ENCODE measurements at places on chromosomes 4 and X.

- DNase-seq: peak; percentile 47
Observed at GRCh38 chr4:182093431-182093831, 149.8 kb upstream of the TENM3 start.

DNA sequence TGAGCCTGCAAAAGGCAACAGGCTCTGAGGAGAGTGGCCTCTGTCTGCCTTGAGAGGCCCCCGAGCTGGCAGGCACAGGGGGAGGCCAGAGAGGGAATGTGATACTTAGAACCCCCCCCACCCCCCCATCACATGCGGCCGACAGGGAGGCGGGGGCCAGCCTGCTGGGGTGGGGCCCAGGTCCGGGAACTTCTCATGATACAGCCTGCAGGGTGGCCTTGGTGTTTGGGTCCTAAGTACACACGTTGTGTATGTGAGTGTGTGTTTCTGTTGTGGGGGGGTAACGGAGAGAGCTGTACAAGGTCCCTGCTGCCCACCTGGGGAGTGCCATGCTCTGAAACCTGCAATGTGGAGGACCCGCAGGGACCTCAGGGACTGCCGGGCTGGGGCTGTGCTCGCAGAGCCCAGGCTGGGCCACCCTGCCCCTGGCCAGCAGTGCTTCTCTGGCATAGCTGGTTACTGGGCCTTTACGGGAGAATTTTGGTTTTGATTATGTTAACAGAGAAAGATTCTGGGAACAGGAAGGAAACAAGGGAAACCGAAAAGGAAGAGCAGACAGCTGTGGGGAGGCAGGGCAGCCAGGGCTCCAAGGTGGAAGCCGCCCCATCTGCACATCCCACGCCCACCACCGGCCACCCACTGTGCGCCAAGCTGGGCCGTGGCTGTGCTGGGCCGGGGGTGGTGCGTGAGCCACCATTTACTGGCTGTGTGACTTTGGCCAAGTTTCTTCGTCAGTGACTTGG lies 19.9 kb downstream of the SH3BP2 start:
- no peak for DNase-seq

DNA sequence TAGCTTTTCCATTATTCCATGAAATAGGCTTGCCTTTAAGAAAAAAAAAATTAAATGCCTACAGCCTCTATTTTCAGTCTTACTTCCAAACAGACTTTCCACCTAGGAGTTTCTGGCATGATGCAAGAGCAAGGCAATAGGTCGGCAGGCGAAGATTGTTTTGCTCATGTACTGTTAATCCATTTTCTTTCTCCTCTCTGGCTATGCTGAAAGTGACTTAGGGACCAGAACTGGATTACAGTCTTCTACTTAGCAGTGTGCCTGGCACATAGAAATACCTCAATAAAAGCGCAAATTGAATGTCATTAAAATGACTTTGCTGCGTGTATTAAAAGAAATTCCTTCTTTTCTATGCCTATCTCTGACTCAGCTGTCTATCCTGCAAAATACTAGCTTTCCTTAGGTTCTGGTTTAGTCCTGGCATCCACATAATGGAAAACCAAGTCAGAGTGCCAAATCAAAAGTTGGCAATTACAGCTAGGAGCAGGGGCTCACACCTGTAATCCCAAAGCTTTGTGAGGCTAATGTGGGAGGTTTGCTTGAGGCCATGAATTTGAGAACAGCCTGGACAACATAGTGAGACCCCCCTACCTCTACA lies 51.9 kb downstream of the CC2D2A start:
- DNase-seq: no peak

GRCh38 chr4:162645381-162645780 lies 481.6 kb upstream of the FSTL5 start:
- no peak for DNase-seq

GRCh38 chr4:71689822-71690221 lies 94.1 kb downstream of the GC start:
- no peak for DNase-seq

DNA sequence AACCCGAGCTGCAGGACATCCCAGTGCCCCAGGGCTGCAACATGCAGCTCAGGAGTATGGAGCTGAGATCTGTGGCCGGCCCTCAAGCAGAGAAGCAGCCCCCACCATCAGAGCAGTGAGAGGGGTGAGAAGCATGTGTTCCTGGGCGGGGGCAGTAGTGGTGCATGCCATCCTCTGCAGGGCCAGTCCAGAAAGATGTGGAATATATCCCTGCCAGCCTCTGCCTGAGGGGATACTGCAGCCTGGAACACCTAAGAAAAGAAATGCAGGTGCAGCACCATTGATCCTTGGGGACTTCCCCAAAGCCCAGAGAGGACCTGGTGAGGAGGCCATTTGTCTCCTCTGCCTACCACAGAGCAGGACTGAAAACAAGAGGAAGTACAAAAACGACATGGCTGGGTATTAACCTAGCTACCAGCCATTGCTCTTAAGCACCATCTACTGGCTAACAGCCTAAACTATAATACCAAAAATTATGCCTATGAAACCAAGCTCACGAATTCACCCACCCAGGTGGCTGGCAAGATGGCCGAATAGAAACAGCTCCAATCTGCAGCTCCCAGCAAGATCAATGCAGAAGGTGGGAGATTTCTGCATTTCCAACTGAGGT lies 158.8 kb downstream of the ADGRA3 start:
- DNase-seq: peak; percentile 40

DNA sequence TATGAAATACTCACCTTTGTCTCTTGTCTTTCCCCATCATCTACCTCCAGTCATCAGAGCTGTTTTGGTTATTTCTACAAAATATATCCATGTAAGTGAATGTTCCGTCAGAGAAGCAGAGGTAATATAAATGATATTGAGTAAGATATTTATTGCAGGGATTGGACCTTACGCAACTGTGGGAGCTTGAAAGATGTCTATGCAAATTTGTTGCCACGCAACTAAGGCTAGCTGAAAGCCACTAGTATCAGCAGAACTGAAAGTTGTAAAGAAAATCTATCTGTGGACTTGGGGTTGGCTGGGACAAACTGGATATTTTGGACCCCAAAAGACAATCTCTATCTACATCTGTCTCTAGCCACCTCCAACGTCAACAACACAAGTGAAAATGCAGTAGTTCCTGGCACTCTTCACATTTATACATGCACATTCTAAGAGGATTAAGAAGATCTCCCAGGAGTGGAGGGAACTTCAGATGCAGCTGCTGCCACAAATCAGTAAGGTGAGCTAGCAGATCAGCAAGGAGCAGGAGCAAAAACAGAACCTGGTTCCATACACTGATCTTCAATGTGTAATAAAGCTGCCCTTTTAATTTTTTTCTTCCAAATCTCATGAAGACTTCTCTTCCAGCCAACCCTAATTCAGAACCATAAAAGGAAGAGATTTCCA lies 8.5 kb upstream of the CCSER1 start:
- no peak for DNase-seq

- no peak for DNase-seq
Observed at GRCh38 chrX:145865082-145865481, 47.5 kb downstream of the SLITRK2 start.

- DNase-seq: no peak
Observed at GRCh38 chrX:130093271-130093670, 17.0 kb downstream of the ELF4 start.

DNA sequence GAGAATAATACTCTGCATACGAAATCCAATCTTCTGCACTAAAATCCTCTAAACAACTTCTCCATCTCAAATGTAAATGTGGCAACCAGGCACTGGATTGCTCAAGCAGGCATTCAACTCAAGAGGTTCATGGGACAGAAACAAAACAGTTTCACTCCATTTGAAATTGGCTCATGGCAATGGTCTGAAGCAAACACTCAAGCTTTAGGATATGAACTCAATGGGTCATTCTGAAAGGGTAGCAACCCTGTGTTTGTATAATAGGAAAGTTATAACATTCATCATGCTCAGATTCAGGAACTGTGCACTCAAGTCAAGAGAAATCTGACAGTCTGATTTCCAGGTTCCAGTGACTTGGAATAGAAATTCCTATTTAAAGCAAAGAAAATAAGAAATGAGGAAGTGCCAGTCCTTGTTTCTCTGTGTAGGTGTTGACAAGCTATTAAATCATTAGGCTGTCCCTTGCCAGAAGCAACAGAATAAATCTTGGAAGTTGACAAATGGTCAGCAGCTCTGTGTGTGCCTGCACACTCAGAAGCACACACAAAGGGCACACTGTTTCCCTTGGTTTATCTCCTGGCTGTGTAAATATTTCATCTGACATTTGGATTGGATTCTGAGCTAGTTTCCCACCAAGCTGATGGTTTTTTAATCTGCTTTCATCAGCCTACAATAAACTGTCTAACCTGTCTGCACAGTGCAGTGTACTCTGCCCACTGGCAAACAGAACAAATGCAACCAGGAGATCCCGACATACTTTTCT lies 75.9 kb upstream of the CITED1 start:
- DNase-seq: no peak

DNA sequence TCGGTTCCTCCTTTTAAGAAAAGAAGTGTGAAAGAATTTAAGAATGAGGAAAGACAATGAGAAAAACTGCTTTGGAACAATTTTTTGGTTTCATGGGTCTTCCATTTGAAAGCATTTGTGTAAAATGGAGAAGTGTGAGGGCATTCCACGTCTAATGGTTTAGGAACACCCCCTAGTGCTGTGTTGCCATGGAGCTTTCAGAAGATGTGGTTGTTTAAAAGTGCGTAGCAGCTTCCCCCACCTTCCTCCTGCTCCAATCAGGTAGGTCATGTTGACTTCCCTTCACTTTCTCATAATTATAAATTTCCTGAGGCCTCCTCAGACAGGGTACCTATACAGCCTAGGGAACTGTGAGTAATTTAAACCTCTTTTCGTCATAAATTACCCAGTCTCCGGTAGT lies 50.0 kb downstream of the UGT2B10 start:
- no peak for DNase-seq

GRCh38 chrX:110755611-110756010 lies 40.0 kb downstream of the CHRDL1 start:
- no peak for DNase-seq

- DNase-seq: peak; percentile 36
Observed at GRCh38 chr4:54475546-54475945, 182.2 kb upstream of the KIT start.

GRCh38 chrX:24260842-24261550 lies 52.9 kb downstream of the SUPT20HL2 start:
- DNase-seq: peak; percentile 66

- DNase-seq: no peak
Observed at GRCh38 chr4:18803781-18804180, 782.2 kb upstream of the LCORL start.

DNA sequence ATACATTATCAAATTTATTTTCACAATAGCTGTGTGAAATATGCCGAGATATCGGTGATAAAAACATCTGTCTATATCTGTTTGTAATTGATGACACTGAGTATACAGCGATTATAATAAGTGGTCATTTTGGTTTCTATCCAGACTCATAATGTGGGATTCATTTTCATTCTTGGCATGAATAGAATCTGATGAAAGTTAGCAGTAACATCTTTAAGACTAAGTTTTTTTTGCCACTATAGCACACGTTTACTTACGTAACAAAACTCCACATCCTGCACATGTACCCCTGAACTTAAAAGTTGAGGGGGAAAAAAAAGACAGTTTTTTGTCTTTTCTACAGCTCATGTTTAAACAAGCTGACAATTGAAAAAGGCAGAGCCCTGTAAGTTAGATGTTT lies 86.4 kb downstream of the PPA2 start:
- DNase-seq: no peak

GRCh38 chr4:88893961-88894360 lies 163.0 kb downstream of the FAM13A start:
- no peak for DNase-seq

DNA sequence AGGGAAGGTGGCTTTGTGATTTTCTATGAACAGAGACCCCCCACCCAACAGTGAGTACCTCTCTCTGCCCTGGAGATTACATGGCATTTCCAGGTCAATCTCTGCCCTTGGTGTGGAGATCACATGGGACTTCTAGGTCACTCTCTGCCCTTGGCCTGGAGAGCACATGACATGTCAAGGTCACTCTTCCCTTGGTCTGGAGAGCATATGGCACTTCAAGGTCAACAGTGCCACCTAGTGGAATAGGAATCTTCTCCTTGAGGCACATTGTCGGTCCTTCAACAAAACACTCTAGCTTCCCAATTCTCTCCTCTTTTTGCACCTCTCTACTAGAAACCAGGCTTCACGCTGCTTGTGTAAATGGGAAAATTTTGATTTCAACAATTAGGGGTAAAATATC lies 66.2 kb upstream of the TACR3 start:
- DNase-seq: peak; percentile 63

Data from A172 (cell line).